IMR-90 (cell line): ENCODE measurements at places on chromosomes 11 and 22. TPM values are rescaled to one million over a fixed set of nuclear protein-coding genes. Genes with fewer than 3 reads are reported as not detected.

DNA sequence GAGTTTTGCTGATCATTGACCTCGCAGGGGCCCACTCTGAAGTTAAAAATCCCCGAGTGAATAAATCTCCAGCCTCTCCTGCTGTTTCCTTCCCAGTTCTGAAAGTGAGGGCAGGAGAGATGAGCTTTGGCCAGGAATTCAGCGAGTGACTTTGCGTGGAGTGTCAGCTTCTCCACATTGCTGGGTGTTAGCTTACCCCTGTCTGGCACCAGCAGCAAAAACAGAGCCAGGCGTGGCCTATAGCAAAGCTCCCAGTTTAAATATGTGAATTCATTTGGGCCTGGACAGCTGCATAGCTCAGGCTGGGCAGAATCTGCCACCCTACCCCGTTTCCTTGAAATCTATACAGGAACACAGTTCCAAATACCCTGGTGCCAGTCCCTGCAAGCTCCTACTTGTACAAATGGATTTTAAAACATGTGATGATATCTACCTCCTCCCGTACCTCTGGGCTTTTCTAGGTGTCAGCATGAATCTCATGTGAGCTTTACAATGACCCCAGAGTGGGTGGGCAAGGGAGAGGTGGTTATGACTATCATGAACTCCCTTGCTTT, 25.6 kb downstream of the TIMP3 start:
- no peaks in the 10 kb centered on the region for H3K27me3 ChIP-seq
- no peaks in the 10 kb centered on the region; the same call in 1 of the 2 replicates for H3K4me1 ChIP-seq
- no peak overlapping the region for H3K4me3 ChIP-seq
- no peak overlapping the region for H3K27ac ChIP-seq
- no peak for DNase-seq
- peaks cover 57% of the 10 kb centered on the region for H3K36me3 ChIP-seq

DNA sequence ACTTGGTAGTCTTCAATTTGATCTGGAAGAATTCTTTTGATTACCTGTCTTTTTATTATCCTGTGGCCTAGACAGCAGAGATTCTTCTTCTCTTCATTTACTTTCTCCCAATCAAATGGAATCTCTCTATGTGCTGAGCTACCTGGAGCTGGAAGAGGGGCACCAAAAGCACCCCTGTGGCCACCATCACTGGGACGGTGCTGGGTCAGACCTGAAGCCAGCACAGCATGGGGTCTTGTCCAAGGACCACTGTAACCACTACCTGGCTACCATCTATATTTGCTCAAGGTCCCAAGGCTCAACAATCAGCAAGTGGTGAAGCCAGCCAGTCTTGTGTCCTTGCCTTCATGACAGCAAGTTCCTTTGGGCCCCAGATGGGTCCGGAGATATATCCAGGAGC, 186.6 kb downstream of the JRKL start:
- no peak overlapping the region for H3K27ac ChIP-seq
- DNase-seq = no peak
- no peaks in the 10 kb centered on the region for H3K27me3 ChIP-seq
- H3K36me3 ChIP-seq = no peaks in the 10 kb centered on the region

GRCh38 chr11:111946499-111946898, 9.4 kb downstream of the DIXDC1 start:
- H3K27me3 ChIP-seq = no peaks in the 10 kb centered on the region
- no peak for DNase-seq
- no peak overlapping the region for H3K27ac ChIP-seq
- H3K36me3 ChIP-seq = no peaks in the 10 kb centered on the region
- H3K4me1 ChIP-seq = peaks cover 7% of the 10 kb centered on the region
- H3K4me3 ChIP-seq = no peak overlapping the region

Gene LRRC74B
- not detected in 2 replicates for total RNA-seq

DNA sequence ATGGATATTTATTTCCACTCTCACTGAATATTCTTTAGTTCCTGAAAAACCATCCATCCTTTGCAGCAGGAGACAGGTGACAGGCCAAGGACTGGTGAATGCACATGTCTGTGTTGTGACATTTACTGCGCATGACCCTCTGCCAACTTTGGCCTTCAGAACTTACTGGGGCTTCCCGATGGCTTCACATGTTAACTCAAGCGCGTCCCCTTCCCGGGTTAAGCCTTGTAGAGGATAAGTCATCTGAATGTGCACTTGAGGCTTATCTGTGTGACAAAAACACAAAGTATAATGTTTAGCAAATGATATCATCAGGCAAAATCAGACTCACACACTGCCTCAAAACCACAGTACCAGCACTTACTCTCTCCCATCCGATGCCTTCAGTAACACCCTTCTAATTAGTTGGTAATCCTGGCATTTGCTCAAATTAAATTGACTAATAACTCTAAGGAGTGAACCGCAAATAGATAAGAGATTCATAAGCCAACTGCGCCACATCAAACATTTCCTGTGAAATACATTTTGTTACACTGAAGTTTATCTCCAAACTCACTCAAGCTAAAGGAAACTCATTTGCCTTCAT, 286.4 kb downstream of the CADM1 start:
- peaks cover 8% of the 10 kb centered on the region for H3K36me3 ChIP-seq
- DNase-seq = no peak

GRCh38 chr22:49733631-49734030, 94.0 kb downstream of the BRD1 start:
- H3K36me3 ChIP-seq = no peaks in the 10 kb centered on the region
- H3K27me3 ChIP-seq = no peaks in the 10 kb centered on the region; the same call in 1 of the 2 replicates
- no peak overlapping the region for H3K27ac ChIP-seq
- no peak overlapping the region for H3K4me3 ChIP-seq

GRCh38 chr22:33070600-33070999, 12.4 kb upstream of the SYN3 start:
- no peak overlapping the region for H3K27ac ChIP-seq
- no peak overlapping the region for H3K4me3 ChIP-seq
- no peaks in the 10 kb centered on the region for H3K27me3 ChIP-seq
- H3K36me3 ChIP-seq = no peaks in the 10 kb centered on the region
- DNase-seq = no peak
- no peaks in the 10 kb centered on the region for H3K4me1 ChIP-seq

Gene SEC14L6
- total RNA-seq = not detected in 2 replicates

DNA sequence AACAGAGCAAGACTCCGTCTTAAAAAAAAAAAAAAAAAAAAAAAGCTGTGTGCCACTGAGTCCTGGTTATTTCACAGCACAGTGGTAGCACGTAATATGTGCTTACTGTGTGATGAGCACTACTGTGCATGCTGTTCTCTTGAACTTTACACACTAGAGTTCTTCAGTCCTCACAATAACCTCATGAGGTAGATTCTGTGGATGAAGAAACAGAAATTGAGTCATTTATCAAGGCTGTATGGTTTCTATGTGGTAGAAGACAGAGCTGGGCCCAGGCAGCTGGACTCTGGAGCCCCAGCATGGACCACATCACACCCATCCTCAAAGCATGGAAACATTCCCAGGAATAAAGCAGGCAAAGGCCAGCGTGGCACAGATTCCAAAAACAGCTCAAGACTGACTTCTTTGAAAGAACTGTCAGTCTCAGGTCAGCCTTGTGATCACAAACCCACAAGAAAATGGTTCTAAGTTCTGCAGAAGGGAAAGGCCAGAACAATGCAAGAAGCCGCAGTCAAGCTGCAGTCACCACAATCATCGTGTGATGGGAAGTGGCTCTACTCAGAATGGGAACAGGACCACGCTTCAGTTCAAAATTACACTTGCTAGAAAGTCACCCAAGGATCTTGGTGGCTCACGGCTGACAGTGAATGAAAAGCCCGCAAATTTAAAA, 49.5 kb downstream of the MICAL3 start:
- no peak overlapping the region for H3K27ac ChIP-seq
- H3K36me3 ChIP-seq = no peaks in the 10 kb centered on the region
- no peaks in the 10 kb centered on the region for H3K27me3 ChIP-seq
- DNase-seq = no peak
- no peak overlapping the region for H3K4me3 ChIP-seq

Gene PRR33
- total RNA-seq = not detected in 2 replicates

Gene INPPL1
- 26.9 and 27.4 TPM in 2 replicates for total RNA-seq

Gene LRRC75B
- total RNA-seq = 1.4 and 1.6 TPM in 2 replicates

Gene PATE2
- total RNA-seq = under 0.01 TPM in 1 of 2 replicates, not detected in the other

DNA sequence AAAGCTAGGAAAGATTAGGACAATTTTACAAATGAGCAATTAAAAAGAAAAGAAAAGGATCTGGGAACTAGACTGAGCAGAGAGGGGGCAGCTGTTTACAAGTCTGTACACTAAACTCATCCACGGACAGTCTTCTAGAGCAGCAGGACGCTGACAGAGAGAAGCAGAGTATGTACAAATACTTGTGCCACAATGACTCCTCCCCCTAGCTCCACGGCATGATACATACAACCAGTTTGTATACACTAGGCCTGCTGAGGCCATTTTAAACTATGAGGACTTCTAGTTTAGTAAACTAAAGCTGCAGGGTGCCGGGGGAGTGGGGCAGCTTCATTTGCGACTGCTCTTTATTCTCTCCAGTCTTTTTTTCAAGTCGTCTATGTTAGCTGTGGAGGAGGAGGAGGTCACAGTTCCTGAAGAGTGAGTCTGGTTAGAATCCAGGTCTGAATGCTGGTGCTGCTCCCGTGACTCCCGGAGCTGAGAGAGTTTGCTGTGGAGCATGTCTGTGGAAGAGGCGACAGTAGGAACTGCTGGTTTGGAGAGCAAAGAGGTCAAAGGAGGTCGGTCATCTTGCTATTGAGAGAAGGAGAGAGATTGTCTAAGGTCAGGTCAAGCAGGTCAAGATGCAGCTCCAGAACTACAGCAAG, 24.8 kb downstream of the F2 start:
- peaks cover 4% of the 10 kb centered on the region for H3K4me1 ChIP-seq
- H3K36me3 ChIP-seq = peaks cover 52% of the 10 kb centered on the region
- no peak overlapping the region for H3K27ac ChIP-seq
- peak; percentile 39 for DNase-seq
- H3K27me3 ChIP-seq = no peaks in the 10 kb centered on the region

DNA sequence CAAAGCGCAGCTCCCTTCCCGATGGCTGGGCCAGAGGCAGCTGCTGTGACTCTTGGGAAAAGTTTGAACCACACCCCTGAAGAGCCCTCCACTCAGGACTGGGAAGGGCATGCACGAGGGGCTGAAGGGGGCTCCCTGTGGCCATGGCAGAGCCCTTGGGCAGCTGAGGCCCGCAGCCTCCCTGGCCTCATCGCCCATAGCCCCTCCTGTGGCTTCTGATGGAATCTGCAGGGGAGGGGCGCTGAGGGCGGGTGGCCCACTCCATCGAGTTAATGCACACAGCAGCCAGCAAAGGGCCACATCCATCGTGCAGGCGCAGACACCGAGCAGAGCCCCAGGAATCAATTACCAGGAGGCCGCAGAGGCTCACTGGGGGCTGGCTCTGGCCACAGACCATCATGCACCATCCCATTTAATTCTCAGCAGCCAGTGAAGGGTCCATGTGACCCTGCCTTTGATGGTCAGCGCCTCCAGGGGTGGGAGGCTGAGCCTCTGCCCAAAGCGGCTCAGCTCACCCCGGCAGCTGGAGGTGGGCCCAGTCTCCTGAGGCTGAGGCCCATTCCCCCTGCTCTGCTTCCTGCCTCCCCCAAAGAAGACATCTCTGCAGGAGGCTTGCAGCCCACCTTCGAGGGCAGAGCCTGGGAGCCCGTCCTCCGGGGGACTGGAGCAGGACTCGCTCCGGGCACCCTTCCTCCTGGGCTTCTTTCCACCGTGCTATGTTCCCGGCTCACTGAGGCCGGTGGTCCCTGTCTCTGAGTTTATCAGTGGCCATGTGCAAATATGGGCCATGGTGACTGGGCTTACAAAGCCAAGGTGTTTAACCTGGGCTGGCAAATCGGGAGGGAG, 1410.2 kb downstream of the BRD1 start:
- no peaks in the 10 kb centered on the region for H3K4me1 ChIP-seq
- H3K4me3 ChIP-seq = no peak overlapping the region
- no peak for DNase-seq
- no peak overlapping the region for H3K27ac ChIP-seq
- no peaks in the 10 kb centered on the region for H3K36me3 ChIP-seq
- H3K27me3 ChIP-seq = no peaks in the 10 kb centered on the region

Gene TPBGL
- not detected in 2 replicates for total RNA-seq

Gene THRSP
- total RNA-seq = not detected in 2 replicates

GRCh38 chr11:44574610-44575287, 9.3 kb downstream of the CD82 start:
- peak overlapping the region; percentile 96 for H3K27ac ChIP-seq
- DNase-seq = peak; percentile 98

DNA sequence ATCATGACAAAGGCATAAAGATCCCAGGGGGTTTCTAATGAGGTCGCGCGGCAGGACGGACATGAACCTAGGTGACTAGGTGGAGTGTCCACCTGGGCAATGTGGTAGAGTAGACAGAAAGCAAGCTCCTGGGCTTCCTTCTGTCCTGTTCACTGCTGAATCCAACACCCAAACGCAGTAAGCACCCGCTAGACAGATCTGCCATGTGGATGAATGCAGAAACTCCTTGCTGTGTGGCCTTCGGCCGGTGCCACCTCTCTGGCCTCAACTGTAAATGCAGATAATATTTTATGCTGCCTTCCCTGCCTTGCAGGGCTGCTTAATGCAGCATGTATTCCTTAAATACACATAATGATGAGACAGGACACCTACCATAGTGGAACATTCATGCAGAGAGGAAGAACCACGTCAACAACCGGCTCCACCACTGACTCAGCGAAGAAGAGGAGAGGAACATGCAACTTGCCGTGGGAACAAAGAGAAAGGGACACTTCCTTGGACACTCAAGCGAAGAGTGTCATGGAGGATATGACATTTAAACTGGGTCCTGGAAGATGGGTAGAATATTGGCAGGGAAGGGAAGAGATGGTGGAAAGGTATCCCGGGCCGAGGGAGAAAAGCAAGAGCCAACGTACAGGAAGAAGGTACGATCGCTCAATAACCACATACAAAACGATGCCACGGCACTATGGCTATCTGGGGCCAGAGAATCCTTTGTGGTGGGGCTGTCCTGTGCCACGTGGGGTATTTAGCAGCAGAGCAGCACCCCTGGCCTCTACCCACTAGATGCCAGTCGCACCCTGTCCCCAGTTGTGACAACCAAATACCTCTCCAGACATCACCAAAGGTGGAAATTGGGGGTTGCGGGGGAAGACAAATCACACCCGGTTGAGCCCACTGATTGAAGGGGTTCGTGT, 30.8 kb downstream of the MYH9 start:
- peaks cover 62% of the 10 kb centered on the region for H3K4me1 ChIP-seq
- peak overlapping the region; percentile 7 for H3K27ac ChIP-seq
- DNase-seq = peak; percentile 62
- H3K36me3 ChIP-seq = peaks cover 14% of the 10 kb centered on the region

DNA sequence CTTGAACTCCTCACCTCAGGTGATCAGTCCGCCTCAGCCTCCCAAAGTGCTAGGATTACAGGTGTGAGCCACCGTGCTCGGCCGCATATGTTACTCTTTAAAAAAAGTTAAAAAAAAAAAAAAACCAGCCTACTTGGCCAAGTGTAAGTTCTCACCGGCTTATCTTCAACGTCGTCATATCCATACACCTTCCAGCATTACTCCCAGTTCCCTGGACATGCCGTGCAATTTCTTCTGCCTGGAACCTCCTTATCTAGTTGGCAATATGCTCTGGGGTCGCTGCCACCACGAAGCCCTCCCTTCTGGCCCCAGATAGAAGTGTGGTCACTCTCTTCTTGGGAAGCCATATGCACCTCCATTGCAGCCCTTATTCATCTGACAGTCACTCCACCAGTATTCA, 36.3 kb upstream of the CBX7 start:
- no peak for DNase-seq
- H3K4me1 ChIP-seq = peaks cover 10% of the 10 kb centered on the region
- no peak overlapping the region for H3K27ac ChIP-seq
- no peaks in the 10 kb centered on the region for H3K27me3 ChIP-seq
